Right cardiac atrium (tissue), 5 donors: ENCODE measurements at places on chromosomes 11 and 22. TPM values are rescaled to one million over a fixed set of nuclear protein-coding genes. Genes with fewer than 3 reads are reported as not detected.

The PAMR1 gene
- total RNA-seq, result 6.8 TPM

The MFRP gene
- total RNA-seq, result 0.06 TPM

The TYR gene
- total RNA-seq, result not detected

The SDHAF2 gene
- total RNA-seq, result 33.5 TPM

The MRGPRX4 gene
- total RNA-seq, result not detected

The KRTAP5-2 gene
- not detected for total RNA-seq

The ZNRF3 gene
- 8.4 TPM for total RNA-seq

The UVRAG gene
- 18.5 TPM for total RNA-seq

The OR52A1 gene
- total RNA-seq, result not detected

The BATF2 gene
- 3.5 TPM for total RNA-seq

The CECR2 gene
- 4.3 TPM for total RNA-seq

The FGF19 gene
- not detected for total RNA-seq

The NXPE4 gene
- total RNA-seq, result not detected

The TRIM77 gene
- not detected for total RNA-seq

The ARHGAP1 gene
- 101 TPM for total RNA-seq

The B4GALNT4 gene
- total RNA-seq, result 1.4 TPM

The TRIM6 gene
- total RNA-seq, result 2.2 TPM

The APOA5 gene
- total RNA-seq, result not detected

The SCGB2A2 gene
- not detected for total RNA-seq

The PKP3 gene
- total RNA-seq, result 0.86 TPM

The LRRC74B gene
- total RNA-seq, result not detected

The NPAS4 gene
- 0.09 TPM for total RNA-seq

The IFITM2 gene
- 266 TPM for total RNA-seq

The ARAP1 gene
- 62.5 TPM for total RNA-seq

The C11orf52 gene
- 5.5 TPM for total RNA-seq

The TRIM66 gene
- 3.6 TPM for total RNA-seq

The PDE2A gene
- total RNA-seq, result 36.9 TPM

The TIMP3 gene
- total RNA-seq, result 671 TPM

The SDF2L1 gene
- 37.5 TPM for total RNA-seq

The ART5 gene
- total RNA-seq, result 2.5 TPM

The MS4A3 gene
- not detected for total RNA-seq

The APOA1 gene
- 5.6 TPM for total RNA-seq

The SLC25A45 gene
- 7.7 TPM for total RNA-seq

The ADM2 gene
- not detected for total RNA-seq

The DKK3 gene
- total RNA-seq, result 3,299 TPM

The SHANK3 gene
- 28.9 TPM for total RNA-seq

The CCDC188 gene
- total RNA-seq, result 0.22 TPM

The UCP3 gene
- 1.9 TPM for total RNA-seq

The IFT27 gene
- total RNA-seq, result 37.6 TPM

The SLC37A4 gene
- total RNA-seq, result 7.8 TPM

The MPEG1 gene
- total RNA-seq, result 13.5 TPM

The TRIM48 gene
- not detected for total RNA-seq
